ENCODE measurements at places on chromosomes 2 and 18.

DNA sequence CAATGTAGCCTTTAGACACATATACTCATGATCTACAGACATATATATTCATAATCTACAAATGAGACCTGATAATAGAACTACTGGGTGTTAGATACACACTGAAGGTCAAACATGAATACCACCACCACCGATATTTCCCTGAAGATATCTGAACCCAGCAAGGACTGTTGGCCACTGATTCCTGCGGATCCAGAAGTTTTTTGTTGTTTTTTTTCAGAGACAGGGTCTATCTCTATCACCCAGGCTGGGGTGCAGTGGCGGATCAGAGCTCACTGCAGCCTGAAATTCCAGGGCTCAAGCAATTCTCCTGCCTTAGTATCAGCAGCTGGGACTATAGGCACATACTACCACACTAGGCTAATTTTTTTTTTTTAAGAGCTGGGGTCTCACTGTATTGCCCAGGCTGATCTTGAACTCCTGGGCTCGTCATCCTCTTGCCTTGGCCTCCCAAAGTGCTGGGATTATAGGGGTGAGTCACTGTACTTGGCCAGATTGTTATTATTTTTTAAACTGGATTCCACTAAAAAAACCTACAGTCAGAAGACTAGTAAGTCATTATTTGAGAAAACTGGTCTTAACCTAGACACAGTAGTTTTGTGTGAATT, 1.8 kb downstream of the METTL5 start:
- DNase-seq = no peak

GRCh38 chr2:188326669-188327301, 35.1 kb downstream of the GULP1 start:
- DNase-seq = no peak

DNA sequence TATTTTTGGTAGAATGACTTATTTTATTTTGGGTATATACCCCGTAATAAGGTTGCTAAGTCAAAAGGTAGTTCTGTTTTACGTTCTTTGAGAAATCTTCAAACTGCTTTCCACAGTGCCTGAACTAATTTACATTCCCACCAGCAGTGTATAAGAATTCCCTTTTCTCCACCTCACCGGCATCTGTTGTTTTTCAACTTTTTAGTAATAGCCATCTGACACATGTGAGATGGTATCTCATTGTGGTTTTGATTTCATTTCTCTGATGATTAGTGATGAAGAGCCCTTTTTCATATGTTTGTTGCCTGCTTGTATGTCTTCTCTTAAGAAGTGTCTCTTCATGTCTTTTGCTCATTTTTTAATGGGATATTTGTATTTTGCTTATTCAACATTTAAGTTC, 215.2 kb upstream of the TFPI start:
- no peak for DNase-seq

GRCh38 chr2:3952866-3953516, 249.6 kb downstream of the DCDC2C start:
- DNase-seq = no peak

DNA sequence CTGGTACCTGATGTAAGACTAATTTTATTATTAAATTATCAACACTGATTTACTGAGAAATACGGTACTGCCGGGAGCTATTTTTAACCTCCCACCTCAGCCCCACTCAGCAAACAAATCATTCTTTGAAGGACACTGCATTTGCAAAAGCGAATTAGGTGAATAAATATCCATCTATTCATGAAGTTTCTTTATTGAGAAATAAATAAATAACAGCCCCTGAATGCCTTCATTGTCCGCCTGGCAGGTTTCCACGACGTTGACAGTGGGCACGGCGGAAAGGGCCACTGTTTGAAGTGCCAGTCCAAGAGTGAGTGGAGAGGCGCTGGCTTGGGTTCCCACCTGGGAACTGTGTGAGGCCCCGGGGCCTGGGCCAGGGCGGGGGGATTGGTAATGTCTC, 15.7 kb downstream of the C1QL2 start:
- DNase-seq = no peak

DNA sequence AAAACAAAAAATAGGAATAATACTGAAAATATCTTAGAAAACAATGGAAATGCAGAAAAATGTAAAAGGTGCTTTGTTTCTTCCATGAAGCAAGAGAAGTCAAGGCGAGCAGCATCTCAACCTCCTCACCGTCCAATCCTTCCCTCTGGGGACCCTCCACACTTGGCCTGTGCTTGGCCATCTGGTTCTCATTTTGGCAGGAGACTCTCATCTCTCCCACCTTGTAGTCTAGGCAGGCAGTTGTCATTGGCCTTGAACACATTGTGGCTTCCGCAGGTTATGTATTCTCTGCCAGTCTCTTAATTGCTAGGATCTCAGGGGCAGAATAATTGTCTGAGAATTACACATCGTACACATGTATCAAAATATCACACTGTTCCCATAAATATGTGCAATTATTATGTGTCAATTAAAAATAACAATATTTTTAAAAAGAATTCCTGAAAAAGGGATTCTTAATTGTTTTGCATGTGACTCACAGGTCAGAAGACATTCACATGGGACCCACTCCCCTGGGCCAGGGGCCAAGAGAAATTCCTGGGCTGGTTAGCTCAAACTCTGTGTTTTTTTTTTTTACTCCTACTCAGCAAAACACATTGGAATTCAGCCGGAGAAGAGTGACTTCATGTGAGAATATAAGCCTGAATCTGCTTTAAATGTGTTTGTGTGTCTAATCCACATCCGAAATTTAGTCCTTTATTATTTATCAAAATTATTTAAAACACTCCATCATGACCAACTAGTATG, 14.0 kb upstream of the ANKRD62 start:
- DNase-seq = no peak

DNA sequence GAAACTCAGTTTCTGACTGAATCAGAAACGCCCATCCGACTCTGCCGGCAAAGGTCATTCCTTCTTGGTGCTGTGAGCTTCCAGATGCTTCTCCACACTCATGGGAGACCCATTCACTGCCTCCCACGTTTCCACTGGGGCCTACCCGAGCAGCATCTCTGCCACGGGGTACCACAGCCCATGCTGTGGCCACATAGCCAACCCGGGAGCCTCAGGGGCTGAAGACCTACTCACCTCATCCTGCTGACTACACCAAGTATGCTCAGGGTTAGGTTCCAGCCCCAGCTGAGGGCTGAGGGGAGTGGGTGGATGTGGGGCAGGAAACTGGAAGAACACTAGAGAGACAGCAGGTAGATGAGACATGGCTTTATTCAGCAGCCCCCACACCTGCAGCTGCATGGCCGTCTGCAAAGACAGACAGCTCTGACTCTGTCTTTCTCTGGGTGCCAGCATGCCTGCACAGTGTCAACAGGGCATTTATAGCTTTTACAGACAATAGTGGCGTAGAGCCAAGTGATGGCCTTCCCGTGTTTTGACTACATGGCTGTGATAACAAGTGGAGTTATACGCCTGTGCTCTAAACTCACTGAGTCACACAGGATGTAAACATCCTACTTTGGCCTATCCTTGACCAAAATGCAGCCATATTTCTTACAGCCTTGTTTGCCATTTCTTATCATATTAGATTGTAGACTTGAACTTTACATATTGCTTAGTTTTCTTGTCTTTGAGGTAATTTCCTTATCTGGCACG, 16.5 kb upstream of the KLHL23 start:
- no peak for DNase-seq

DNA sequence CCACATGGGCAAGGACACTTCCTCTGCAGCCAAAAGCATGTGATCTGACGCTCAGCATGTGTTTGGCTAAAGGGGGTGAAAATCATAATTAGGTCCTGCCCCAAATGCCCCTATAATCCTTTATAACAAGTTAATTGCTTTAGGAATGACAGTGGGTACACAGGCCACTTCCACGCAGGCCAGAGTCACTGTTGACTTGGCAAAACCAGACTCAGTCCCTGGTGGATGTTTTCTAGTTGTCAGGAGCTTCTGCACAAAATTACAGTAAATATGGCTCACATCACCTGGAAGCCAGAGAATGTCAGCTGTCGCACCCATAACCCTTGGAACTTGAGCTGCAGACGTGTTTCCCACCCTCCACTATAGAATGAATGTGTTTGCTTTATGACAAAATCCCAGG, 13.3 kb upstream of the PXDN start:
- DNase-seq = no peak

GRCh38 chr2:229231328-229231868, 39.7 kb downstream of the PID1 start:
- no peak for DNase-seq

- DNase-seq = no peak
Measured at GRCh38 chr18:32297579-32298170, 107.8 kb downstream of the MEP1B start.

DNA sequence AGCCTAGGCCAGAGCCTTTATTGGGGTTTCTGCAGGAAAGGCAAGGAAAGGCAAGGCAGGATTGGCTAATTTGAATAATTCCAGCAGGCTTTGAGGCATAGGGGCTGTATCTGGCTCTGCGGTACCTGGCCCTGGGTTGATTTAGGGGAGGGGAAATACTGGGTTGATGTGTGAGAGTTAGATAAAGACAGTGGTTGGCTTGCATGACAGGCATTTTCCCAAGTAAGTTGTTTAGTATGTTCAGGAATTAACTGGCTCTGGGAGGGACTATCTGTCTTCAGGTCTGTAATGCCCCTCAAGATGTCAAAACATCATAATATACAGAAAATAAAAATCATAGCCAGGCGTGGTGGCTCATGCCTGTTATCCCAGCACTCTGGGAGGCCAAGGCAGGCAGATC, 98.7 kb downstream of the UBR3 start:
- DNase-seq = no peak

- DNase-seq = no peak
Measured at GRCh38 chr2:8615576-8616281, 66.1 kb upstream of the ID2 start.

DNA sequence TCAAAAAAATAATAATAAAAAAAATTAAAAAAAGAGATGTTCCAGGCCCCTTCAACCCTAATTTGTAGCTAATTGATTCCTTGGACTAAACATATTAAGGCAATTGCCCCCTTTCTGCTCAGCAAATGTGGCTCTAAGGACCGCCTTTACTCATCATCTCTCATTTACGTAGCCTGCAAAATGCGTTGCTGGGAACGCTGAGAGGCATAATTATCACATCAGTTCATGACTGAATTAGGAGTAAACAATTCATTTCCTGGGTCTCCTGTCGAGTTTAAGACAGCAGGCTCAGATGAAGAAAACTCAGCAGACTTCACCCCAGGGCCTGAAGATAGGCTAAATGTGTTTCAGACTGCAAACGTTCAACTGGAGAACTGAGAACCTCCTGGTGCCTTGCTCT, 413.5 kb downstream of the NBAS start:
- DNase-seq = no peak

GRCh38 chr2:28101892-28102291, 211.4 kb downstream of the BABAM2 start:
- no peak for DNase-seq

DNA sequence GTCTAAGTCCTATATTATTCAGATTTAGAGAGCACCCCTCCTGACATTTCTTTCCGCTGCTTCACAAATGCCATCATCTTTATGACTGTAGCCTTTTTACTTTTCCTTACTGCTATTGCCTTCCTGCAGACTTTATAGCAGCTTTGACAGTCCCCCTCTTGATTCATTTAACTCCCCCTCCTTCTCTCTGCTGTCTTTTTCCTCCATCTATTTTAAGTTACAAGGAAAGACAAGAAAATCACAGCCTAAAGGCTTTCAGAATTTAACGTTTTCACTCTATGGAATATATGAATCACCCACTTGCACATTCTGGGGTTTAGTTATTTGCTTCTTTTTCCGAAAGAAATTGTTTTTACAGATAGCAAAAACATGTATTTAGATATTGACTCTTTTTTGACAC, 183.4 kb upstream of the SETBP1 start:
- no peak for DNase-seq

GRCh38 chr2:16350211-16350610, 315.4 kb downstream of the CYRIA start:
- DNase-seq = no peak

- peak; percentile 77 for DNase-seq
Measured at GRCh38 chr2:240579771-240580614, 6.5 kb upstream of the CAPN10 start.

DNA sequence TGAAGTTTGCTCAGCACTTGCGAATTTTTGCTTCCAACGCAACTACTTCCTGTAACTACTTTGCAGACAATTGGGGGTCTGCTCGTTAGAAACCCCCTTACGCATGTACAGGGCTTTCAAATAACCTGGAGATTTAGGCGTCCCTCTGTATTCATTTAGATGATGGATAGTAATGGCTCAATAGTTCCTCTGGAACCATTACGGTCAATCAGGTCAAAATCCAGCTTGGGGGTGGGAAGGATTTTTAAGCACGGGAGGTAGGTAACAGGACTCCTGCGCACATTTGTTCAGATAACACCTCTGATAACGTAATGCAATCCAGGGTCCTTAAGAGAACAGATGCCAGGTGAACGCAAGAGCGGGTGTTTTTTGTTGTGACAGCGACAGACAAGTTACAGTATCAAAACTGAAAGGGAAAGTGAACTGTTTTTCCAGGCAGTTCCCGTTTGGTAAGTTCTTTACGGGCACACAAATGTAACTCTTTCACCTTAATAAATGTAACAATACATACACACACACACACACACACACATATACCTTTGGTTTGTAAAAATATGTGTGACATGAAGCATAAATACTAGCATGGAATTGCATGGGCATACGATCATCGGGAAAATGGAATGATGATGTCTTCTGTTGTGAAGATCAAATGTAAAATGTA, 3.8 kb upstream of the OSR1 start:
- DNase-seq = no peak

DNA sequence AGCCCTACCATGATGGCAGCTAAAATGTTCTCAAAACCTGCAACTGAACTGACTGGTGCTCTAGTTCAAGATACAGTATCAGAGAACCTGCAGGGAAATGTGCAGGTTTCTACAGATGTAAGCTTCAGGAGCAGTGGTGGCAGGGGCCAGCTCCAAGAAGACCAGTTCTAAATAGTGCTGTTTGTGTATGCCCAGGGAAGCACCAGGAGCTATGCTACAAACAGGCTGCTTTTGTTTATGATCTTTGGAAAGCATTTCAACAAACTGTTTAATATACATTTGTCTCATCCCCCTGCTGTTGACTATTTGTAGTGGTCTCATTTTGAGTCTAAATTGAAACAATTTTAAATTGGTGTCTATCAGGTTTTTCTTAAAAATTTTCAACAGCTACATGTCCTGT, 20.7 kb downstream of the FZD5 start:
- DNase-seq = no peak

GRCh38 chr2:166167449-166167848, 39.6 kb upstream of the SCN1A start:
- no peak for DNase-seq

DNA sequence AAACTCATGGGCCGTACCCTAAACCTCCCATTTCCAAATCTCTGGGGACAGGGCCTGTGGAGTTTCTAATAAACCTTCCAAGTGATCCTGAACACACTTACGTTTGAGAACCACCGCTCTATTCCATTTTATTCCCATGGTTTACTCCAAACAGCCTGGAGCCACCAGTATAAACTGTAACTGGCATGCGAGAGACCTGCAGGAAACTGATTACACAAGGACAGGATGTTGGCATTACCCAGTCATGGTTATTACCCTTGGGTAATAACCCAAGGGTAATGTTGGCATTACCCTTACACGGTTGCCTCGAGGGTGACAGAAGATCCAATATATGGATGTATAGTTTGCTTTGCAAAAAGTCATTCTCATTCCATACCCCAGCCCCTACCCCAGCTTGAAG, 37.0 kb upstream of the YPEL5 start:
- no peak for DNase-seq

Measured in CD8-positive, alpha-beta memory T cell (primary cell).